ENCODE measurements at places on chromosomes 4 and X.

DNA sequence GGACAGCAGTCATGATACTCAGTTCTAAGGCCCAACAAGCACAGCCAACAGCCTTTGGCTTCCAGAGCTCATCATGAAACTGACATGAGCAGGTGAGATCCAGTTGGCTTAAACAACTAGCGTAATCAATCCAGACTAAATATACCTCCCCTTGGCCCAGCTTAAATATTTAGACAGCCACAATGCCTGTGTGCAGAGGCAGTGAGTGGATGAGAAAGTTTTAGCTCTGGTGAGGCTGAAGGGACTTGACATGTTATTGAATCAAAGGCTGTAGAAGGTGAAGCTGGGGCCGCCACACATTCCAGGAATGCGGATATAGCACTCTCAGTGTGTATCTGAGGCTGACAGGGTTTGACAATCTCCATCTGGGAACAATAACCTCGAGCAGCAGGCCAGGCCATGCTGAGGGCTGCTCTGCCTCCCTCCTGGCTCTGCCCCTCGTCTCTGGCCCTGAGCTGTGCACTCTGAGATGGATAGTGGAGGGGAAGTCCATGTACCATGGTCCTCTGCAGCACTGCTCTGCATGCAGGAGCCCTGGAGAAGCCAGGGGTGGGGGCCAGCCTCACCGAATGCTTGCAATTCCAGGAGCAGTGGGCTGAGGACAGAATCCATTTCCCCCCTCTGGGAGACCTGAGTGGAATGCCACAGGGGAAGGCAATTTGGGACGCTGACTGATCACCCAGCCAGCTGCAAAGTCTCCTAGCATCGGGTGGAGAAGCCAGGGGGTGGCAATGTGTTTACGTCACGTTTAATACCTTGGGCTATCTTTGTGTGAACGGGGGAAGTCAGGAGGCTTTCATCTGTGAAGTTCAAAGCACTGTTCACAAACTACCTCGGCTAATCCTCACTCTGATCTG is 37.3 kb upstream of the RASL11B start:
- DNase-seq = peak; percentile 78

- no peak for DNase-seq
Observed at GRCh38 chr4:108933046-108933445, 170.2 kb upstream of the ETNPPL start.

DNA sequence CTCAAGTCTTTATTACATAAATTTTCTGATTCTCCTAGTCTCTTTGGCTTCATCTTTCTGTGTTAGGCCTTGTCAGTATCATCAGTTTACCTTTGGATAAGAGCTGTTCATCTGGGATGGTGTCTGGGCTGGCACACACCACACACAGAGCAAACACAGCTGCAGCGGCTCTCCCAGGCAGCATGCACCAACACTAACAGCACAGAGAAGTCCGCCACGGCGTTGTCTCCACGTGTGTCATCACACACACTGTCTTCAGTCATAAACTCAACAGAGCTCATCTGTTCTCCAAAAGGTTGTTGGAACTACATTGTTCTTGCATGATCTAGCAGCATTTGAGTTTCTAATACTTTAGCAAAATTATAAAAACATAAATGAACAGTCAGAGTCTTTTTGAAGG is 851.9 kb upstream of the FRG1 start:
- DNase-seq = no peak

GRCh38 chrX:111868726-111869638 is 7.0 kb upstream of the TRPC5OS start:
- no peak for DNase-seq

DNA sequence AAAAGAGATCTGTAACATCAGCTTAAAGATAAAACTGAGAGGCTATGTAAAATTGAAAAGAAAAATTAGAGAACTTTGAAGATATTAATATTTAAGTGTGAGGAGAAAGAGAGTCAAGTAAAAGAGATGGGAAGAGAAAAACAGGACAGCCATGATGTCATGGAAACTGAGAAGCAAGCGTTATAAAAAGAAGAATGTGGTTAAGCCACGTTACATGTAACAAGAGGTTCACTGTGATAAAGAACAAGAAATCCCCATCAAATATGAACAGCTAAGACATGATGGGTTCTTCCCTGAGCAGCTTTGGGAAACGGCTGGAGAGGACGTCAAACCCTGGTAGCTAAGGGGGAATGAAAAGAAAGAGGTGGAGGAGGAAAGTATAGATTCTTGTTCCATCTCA is 1269.3 kb upstream of the TENM3 start:
- no peak for DNase-seq

DNA sequence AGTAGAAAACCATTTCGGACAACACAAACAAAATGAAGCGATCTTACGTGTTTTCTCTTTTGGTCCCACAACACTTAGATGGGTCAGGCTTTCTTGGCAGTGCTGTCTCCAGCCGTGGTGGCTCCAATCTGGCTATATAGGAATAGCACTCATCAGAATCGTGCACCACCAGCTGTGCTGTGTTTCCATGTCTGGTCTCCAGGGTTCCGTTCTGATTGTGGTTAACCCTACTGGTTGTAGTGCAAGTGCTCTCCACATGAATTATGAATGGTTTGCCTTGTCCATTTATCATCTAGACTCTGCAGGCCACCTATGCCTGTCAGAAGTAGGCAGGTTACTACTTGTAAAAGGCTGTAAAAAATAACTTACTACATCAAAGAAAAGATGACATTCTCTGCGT is 536.3 kb downstream of the IQCM start:
- DNase-seq = no peak

DNA sequence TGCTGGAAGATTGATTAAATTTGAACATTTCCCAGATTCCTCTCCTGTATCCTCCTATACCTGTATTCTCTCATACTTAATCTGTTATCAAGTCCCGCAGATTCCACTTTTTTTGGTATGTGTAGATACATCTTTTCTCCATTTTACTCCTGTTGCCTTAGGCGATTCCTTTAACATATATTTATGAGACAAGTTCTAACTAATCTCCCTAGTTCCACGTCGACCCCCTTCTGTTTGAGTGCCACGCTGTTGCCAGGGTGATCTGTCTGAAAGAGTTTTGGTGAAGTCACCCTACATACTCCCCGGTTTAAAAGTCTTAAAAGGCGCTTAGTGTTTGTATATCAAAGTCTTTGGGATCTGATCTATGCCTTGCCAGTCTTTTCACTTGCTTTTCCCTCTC is 2.4 kb downstream of the HNRNPH2 start:
- DNase-seq = no peak

DNA sequence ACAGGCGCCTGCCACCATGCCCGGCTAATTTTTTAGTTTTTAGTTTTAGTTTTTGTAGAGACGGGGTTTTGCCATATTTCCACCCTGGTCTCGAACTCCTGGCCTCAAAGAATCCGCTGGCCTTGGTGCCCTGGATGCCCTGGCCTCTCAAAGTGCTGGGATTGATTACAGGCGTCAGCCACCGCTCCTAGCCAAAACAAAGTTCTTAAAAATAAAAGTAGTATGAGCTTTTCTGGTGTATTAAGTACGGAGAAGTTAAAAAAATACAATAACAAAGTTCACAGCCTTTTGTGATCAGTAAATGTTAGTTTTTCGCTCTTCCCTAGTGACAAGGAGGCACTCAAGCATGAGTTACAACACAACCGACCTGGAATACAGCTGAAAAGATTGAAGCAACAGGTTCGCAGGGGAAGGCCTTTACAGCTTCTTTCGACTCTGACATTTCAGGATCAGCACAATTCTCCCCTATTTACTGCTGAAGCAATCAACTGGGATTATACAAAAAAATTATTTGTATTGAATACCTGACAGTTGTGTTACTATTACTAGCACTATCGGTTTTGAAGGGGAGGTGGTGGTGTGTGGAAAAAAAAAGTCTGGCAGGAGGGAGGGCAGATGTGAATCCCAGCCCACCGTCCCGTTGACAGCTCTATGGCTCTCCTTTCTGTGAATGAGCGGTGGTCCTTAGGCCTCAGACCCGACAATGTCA is 893 bp upstream of the METAP1 start:
- DNase-seq = peak; percentile 10

GRCh38 chr4:2881431-2881830 is 37.8 kb downstream of the ADD1 start:
- DNase-seq = no peak

- DNase-seq = no peak
Observed at GRCh38 chr4:75338352-75338880, 175.8 kb downstream of the RCHY1 start.

DNA sequence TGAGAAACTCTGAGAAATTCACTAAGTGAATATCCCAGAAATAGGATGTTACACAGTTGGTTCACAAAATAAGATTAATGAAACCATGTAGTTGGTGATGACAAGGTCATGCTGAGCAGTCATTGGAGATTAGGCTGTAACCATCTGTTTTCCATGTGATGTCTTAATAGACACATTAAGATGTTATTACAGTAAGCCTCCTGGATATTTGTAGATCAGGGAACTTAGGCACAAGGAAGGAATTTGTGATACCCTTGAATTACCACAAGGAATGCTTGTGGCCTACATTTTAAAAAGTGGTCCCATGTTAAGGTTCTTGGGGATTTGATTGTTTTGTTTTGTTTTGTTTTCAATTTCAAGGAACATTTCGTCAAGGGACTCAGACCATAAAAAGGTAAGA is 185.6 kb upstream of the BANK1 start:
- no peak for DNase-seq

GRCh38 chr4:185110375-185110823 is 32.7 kb upstream of the SLC25A4 start:
- no peak for DNase-seq

DNA sequence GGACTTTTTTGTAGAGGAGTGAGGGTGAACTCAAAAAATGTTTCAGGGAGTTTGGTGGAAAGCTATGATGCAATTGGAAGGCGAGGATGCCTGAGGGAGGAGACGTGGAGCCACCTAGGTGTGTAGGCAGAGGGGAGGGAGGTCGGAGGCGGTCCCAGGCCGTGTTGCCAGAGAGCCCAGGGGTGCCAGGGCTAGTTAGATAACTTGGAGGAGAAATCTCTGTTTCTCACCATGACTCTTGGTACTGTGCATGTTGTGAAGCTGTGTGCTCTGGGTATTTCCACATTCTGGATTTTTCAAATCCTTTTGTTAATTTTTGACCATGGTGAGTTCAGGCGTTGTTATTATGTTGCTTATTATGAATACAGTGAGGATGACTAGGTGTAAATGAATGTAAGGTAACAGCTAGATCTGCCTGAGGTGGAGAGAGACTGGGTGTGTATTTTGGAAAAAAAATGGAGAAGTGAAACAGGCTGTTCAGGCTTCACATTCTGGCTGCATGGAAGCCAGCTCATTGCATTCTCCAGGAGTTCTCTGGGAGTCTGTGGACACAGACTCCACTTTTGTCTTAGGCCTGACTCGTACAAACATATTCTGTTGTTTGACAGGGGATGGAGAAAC is 4.5 kb downstream of the RAB9A start:
- peak; percentile 18 for DNase-seq

- DNase-seq = no peak
Observed at GRCh38 chr4:184310171-184310567, 92.5 kb upstream of the ENPP6 start.

GRCh38 chrX:133776072-133776471 is 209.3 kb downstream of the GPC3 start:
- no peak for DNase-seq

DNA sequence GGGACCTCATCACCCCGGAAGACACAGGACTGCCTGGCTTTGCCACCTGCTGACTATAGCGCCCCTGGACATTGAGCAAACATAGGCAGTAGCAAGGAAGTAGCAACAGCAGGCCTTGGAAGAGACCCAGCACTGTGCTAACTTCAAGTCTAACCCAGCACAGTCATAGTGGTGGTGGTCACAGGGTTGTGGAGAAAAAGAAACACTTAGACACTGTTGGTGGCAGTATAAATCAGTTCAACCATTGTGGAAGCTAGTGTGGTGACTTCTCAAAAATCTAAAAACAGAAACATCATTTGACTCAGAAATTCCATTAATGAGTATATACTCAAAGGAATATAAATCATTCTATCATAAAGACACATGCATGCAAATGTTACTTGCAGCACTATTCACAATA is 874.0 kb upstream of the EPHA5 start:
- no peak for DNase-seq

GRCh38 chrX:54945224-54945623 is 24.6 kb downstream of the TRO start:
- no peak for DNase-seq

DNA sequence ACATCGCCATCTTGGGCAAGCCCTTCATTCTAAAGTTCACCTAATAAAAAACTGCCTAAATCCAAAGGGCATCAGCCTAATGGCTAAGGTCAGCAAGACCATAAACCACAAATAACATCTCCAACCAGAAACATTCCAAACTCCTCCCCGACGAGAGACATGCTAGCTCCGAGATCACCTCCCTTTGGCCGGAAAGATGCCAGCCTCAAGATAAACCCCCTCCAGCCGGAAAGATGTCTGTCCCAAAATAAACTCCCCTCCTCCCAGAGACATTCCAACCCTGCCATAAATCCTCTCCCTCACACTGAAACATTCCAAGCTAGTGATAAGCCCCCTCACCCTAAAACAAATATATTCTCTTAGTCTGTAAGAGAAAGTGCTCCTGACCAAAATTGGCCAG is 13.3 kb upstream of the DYNLT3 start:
- no peak for DNase-seq

Measured in AG08396 (cell line).